ENCODE measurements at places on chromosomes 4 and X.

- DNase-seq: no peak
These were observed 579.6 kb downstream of the NLGN4X start for GRCh38 chrX:5648941-5649568.

DNA sequence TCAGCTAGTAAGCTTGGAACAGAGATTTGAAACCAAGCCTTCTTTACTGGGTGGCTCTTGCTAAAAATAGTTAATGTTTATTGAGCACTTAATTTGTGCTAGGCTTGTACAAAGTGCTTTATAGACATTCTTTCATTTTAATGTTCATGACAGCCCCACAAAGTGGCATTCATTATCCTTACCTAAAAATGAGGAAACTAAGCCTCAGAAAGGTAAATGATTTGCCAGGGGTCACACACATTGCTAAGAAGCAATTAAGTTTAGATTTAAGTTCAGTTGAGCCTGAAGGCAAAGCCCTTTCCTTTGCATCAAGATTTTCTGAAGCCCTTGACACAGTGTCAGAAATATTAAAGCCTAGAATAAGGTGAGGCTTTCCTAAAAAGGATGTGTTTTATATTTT lies 327.5 kb upstream of the FGF13 start:
- no peak for DNase-seq

GRCh38 chr4:7843831-7844593 lies 95.6 kb downstream of the AFAP1 start:
- peak; percentile 77 for DNase-seq

GRCh38 chrX:118108304-118108703 lies 8.3 kb downstream of the KLHL13 start:
- DNase-seq: no peak

GRCh38 chr4:27048429-27049238 lies 188.0 kb downstream of the STIM2 start:
- DNase-seq: no peak

GRCh38 chrX:72080800-72081199 lies 50.9 kb downstream of the RTL5 start:
- no peak for DNase-seq

DNA sequence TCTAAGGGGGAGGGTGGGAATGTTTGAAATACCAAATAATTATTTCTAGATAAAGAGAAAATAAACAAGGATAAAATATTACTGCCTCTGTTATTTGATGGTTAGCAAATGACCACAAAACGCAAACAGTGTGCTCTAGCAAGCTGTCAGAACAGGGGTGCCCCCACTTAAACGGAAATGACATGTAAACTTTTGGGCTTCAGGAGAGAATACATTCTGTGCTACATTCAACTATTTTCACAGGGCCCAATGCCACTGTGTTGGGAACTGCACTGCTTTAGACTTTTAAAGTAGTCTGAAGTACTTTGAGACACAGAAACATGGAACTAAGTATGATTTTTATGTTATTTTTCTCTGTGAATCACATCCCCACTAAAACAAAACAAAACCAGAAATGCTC lies 14.1 kb downstream of the CD40LG start:
- no peak for DNase-seq

GRCh38 chr4:162457071-162457865 lies 293.5 kb upstream of the FSTL5 start:
- DNase-seq: no peak

DNA sequence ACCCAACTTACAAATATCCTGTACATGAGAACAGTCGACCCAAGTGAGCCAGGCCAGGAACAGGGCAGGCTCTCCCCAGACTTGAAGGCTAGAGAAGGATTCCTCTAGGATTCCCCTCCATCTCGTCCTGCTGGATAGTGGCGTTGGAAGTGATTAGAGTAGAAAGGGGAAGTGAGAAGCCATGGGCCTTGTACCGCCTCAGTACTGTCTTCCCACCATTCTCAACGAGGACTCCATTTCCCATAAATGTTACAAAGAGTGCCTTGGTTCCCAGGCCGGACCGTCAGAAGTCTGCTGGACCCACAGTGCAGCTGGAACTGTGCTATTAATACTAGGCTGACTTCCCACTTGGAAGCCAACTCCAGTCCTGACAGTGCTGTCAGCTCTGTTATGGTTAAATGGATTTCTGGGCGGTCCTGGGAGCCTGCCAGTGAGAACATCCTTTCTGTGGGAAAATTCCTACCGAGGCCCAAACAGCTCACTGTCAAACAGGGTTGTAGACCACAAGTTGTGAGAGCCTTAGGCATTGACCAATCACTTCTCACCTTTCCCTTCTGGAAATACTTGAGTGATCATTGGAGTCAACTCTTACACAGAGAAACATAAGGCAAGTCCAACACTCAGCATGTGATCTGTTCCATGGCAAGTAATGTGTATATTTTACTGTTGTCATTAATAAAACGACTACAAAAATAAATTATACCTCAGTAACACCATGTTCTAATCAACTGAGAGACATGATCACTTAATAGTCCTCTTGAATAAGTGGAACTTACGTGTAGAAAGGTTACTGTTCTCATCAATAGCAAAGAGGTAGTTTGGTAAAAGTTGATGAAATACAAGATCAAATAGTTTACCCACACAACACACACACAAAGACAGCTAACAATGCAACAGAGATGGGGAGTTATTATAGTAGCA lies 58.4 kb downstream of the AMELX start:
- peak; percentile 37 for DNase-seq

- no peak for DNase-seq
These were observed 512 bp upstream of the ANTXR2 start for GRCh38 chr4:80073473-80074008.

DNA sequence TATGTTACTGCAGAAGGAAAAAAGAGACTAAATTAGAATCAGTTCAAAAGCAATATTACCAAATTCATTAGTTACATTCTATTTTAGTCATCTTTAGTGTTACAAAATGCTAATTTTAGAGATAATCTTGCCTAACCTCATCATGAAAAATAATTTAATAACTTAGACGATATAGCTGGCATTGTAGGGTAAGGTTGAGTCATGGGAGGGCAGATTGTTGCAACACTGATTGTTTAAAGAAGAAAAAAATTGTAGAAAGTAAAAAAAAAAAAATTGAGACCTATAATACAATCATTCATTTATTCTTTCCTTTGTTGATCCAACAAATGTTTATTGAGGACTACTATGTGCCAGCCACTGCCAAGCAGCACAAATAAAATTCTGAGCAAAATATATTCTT lies 330.9 kb downstream of the GBA3 start:
- no peak for DNase-seq

- DNase-seq: peak; percentile 25
These were observed 761 bp downstream of the FGFRL1 start for GRCh38 chr4:1012034-1012739.

DNA sequence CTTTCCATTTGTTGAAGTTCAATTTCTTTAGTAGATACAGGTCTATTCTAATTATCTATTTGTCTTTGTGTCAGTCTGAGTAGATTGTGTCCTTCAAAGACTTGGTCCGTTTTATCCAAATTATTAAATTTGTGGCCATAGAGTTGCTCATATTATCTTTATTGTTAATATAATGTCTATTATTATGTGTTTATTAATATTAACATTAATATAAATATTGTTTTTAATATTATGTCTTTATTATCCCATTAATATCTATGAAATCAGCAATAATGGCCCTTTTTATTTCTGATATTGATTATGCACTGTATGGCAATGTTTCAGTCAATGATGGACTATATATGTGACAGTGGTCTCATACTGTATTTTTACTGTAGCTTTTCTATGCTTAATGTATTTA lies 2067.3 kb upstream of the AGA start:
- no peak for DNase-seq

DNA sequence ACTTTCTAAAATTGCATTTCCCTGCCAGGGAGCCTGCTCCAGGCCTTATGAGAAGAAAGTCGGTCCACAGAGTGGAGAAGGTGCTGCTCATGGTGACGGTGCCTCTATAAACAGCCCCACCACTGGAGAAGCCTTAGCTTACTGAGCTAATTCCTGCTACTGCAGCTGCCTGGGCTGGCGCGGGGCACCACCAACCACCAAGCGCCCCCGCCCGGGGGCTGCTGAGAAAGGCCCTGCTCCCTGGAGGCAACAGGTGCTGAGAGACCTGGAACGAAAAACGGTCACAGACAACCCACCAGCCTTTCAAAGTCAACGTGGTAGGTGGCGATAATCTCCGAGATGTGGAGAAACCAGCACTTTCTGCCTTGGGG lies 2.9 kb downstream of the HCFC1 start:
- DNase-seq: no peak

DNA sequence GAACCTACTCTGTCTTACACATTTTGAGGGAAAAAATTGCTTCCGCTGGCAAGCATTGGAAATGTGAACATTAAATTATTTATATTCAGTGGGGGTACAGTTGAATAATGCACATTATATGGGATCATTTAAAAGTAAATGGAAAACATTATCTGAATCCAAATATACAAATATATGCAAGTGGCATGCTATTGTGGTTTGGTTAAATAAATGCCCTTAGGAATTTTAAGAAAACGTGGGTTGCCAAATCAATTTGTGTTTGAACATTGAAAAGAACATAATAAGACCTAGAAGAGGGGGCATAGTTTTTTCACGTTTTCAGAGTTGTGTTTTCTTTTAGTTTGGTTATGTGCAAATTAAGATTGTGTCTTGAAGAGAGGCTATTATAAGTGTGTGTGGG lies 230.5 kb upstream of the PRKX start:
- no peak for DNase-seq

GRCh38 chrX:9566150-9566621 lies 101.3 kb downstream of the TBL1X start:
- DNase-seq: peak; percentile 34

DNA sequence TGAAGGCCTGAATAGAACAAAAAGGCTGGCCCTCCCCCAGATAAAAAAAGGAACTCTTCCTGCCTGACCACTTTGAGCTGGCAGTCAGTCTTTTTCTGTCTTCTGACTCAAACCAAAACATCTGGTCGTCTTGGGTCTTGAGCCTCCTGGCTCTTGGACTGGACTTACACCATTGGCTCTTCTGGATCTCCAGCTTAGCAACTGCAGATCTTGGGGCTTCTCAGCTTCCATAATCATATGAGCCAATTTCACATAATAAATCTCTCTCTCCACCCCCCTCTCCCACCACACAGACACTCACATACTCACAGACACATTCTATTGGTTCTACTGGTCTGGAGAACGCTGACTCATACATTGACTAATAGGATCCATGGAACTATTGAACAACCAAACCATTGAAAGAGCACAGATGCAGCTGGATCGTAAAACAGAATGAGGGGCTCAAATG lies 15.6 kb upstream of the CWH43 start:
- DNase-seq: no peak

DNA sequence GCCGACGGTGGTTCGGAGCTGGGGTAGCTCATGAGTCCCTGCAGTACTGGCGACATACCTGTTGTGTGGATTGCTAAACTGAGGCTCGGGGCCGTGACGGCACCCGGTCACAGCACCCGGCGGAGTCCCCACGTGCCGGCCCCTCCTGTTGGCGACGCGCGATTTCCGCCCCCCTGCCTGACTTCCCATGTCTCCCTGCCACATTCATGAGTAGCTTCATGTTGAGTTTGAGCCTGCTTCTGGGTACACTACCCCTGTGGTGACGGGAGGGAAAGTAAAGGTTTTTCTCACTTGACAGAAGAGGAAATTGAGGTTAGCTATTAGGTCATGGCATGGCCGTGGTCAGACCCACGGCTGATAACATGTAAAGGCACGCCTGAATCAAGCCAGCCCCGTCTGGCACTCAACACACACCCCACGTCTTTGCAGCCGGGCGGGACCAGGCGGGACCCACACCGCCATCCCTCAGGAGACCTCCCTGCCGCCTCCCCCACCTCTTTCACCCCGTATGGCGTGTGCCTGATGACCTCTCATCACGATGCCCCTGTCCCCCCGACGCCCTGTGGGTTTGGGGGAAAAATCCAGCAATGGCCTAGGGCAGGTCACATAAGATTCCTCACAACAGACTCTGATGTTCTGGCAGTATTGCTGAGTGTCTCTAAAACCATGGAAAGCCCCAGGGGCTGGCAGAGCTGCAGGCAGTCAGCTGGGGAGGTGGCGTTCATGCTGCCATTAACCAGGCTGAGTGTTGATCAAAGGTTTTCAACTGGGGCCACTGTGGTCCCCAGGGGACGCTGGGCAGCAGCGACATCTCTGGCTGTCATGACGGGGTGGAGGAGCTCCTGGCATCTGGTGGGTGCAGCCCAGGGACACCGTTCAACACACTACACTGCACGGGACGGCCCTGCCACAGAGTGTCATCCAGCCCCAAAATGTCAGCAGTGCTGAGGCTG lies 29.2 kb downstream of the P2RY8 start:
- peak; percentile 74 for DNase-seq

GRCh38 chrX:115372152-115372551 lies 82.6 kb downstream of the LUZP4 start:
- DNase-seq: no peak

DNA sequence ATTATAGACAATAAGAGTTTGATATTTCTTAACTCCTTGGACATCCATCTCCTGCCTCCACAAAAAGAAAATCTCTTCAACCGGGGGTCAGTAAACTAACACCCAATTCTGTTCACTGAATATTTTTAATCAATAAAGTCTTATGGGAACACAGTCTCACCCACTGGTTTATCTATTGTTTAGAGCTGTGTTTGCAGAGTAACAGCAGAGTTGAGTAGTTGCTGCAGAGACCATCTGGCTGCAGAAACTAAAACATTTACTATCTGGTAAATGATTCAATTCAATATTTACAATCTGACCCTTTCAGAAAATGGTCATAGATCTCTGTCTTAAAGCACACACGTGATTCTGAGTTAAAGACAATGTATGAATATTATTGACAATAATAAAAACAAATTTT lies 94.0 kb downstream of the TMA16 start:
- DNase-seq: no peak

DNA sequence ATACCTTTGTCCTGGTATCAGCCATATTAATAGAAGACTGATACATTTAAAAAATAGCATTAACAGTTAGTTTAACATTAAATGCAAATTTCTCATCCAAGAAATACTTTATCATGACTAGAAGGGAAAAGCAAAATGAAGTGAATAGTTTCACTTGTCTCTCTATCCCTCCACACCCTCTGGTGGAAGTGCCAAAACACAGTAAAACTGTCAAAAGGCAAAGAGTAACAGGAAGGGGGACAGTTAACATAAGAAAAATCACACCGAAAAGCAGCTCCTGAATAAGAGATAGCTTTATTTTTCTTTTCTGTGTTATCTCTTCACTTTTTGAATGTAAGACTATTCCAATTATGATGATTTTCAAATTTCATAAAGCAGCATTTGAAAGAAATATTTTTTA lies 187.2 kb downstream of the FBXW7 start:
- no peak for DNase-seq

GRCh38 chr4:10750714-10751113 lies 66.1 kb upstream of the CLNK start:
- DNase-seq: no peak

DNA sequence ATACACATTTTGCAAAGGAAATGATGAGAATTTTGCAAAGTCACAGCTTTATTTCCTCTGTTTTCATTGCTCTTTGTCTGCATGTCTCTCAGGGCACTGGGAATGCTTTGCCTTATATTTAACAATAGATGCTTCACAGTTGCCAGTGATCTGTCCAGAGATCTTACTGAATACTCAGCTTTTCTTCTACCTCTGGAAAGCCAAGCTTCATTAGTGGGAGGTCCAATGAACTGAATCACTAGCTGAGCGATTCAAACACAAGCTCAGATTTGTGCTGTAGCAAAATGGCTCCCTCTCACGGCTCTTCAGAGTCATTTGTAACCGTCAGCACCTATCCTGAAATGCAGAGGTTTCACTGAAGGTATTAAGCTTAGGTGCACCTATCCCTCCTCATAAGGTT lies 138.9 kb downstream of the DCLK2 start:
- DNase-seq: peak; percentile 7

- DNase-seq: no peak
These were observed 1495.1 kb downstream of the C4orf33 start for GRCh38 chr4:130591091-130591490.
